ENCODE measurements at places on chromosomes 7 and 10.

DNA sequence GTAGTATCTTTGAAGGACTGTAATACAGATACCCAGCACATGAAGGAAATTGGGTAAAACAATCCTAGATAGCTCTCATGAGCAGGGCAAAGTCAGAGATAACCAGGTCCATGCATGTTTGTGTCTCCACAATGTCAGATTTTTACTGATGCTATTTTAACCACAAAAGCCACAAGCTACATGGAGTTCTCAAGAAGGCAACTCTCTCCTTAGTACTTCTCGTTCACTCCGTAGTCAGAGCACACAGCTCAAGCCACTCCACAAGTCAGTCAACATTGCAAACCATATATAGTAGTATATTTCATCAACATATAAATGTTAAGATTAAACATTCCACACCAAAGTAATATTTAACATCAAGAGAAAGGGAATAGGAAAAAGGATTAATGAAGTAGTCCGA lies 98.0 kb upstream of the PIK3CG start:
- DNase-seq, result no peak

GRCh38 chr7:3246127-3246526 lies 54.9 kb upstream of the SDK1 start:
- DNase-seq, result no peak

DNA sequence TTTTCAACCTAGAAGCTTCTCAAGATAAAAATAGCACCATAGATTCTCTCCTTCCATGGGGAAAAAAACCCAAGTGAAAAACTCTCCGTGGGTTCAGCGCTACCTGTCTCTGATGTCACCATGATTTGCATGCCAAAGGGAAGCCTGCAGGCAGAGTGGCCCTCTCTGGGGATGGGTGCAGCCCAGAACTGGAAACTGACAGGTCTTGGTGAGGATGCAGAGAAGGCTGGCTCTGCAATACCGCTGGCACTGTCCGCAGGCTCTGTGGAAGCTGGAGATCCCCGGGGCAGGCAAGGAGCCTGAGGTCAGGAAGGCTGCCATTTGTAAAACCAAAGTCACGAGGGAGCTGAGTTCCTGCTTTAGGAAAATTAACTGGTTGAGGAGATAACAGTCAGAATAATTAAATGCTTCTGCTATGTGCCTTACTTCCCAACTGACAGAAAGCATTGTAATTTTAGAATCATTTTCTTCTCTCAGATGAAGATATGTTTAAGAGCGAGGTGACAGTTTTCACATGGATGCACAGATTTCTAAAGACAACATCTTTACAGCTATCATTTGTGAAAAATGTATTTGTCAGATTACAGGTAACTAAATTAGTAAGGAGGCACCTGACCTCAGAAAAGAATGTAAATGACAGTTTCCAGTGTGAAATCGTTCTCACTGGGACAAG lies 731.5 kb upstream of the FZD8 start:
- DNase-seq, result no peak

DNA sequence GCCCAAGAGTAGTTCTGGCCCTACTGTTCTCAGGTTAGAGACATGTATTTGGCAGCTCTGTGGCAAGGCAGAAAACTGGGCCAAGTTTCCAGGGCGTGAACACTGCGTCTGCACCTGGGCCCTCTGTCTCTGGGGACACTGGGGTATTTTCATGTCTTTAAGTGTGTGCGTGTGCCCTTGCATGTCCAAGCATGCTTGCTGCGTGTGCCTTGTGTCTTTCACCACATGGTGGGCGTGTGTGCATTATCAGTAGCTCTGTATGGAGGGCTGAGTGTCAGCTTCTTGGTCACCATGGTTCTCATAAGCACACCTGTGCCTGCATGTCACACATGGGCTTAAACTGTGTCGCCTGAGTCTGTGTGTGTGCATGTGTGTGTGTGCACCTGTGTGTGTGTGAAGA lies 69.3 kb downstream of the HIPK2 start:
- DNase-seq, result no peak

GRCh38 chr7:123864966-123865365 lies 20.0 kb downstream of the HYAL4 start:
- DNase-seq, result no peak

GRCh38 chr10:123109466-123109865 lies 26.3 kb upstream of the HMX3 start:
- no peak for DNase-seq

DNA sequence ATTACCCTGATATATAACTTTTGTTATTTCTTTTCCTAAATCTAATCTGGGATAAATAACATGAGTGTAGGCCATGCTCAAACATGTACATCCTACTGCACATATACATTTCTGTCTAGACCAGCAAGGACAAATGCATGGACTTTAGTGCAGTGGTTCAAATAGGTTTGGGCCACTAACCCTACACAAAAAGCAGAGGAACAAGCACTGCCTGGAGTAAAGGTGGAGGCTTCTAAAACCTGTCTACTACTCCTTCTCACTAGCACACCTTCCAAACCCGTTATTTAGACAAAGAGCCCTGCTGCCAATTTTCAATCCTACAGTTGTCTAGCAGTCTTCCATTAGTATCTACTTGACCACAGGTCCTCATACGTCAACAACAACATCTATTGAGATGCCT lies 34.8 kb downstream of the SGCE start:
- DNase-seq, result no peak

GRCh38 chr7:36037121-36037662 lies 115.9 kb upstream of the EEPD1 start:
- no peak for DNase-seq

DNA sequence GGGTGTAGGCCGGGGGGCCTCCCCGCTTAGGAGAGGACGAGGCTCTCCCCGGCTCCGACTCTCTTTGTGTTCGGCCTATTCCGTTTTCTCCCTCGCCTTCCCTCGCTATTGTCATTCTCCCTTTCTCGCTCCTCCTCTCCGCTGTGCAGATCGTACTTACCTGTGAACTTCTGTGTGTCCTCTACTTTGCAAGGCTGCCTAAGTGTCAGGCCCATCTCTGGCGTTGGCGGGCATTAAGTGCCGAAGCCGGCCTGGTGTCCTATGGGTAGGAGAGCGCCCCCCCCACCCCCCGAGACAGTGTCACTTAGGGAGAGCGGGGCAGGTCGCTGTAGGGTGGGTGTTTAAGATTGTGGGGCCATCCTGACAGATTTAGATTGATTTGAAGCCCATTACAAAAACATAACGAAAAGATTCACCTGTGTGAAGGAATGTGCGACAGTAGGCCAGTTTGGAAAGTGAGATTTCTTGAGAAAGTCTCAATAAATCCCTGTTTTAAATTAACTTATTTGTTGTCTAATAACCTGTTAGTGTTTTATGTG lies 579 bp downstream of the RBM33 start:
- DNase-seq, result peak; percentile 25

GRCh38 chr10:93851169-93851568 lies 42.6 kb upstream of the SLC35G1 start:
- no peak for DNase-seq

DNA sequence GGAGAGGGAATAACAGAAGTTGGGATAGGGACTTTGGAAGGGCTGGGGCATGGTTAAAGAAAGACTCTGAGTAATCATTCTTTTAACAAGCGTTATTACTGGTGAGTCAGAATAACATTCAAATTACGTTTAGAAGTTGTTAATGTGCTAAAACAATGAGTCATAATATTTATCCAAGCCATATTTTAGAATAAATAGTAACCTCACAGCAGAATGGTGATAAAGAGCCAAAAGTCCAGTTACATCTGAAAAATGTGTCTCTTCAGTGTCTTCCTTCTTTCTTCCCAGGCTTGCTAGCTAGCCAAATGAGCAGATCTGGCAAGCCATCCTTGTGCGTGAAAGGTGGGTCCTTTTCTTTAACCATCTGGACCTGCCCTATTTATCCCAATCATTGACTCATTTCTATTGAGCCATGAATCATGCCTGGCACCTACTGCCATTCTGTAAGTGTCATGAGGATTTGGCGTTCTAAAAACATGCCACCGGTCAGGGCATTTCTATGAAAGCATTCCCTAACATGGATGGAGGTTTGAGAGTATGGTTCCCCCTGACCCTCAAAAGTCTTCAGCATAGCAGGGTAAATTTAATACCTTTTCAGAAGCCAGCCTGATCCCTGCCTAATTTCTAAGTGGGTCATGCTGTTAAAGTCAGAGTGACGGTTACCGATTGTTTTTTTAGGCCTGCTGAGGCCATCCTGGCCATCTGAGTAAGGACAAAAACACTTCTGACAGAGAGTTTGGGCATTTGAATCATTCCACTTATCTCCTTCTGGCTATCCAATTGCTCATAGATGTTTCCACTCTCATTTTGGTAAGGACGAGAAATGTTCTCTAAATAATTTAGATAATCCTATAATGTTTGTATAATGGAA lies 26.9 kb downstream of the MYPN start:
- DNase-seq, result no peak

- DNase-seq, result no peak
These were observed 758.6 kb upstream of the KCND2 start for GRCh38 chr7:119514326-119514725.

GRCh38 chr7:50226669-50227068 lies 77.8 kb upstream of the IKZF1 start:
- DNase-seq, result no peak

- no peak for DNase-seq
These were observed 83.9 kb downstream of the FGFR2 start for GRCh38 chr10:121514141-121514865.

DNA sequence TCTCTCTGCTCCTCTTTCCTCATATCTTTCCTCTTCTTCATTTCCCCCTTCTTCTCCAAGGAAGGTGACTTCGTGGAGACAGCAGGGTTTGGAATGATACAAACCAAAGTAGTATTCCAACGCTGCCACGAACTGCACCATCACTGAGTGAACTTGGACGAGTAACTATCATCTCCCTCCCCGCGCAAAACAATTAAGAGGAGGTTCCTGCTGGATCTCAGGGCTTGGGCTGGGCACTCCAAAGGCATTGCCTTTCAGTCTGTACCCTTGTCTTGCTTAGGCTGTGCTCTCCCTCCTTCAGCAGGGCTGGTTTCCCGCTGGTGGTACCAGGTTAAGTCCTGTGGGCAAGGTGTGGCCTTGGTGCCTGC lies 790 bp upstream of the PITX3 start:
- no peak for DNase-seq

GRCh38 chr10:80598084-80598798 lies 60.5 kb downstream of the SH2D4B start:
- no peak for DNase-seq

- no peak for DNase-seq
These were observed 28.8 kb upstream of the ZNF488 start for GRCh38 chr10:47412869-47413268.

GRCh38 chr10:110163192-110163773 lies 44.1 kb upstream of the MXI1 start:
- DNase-seq, result no peak

DNA sequence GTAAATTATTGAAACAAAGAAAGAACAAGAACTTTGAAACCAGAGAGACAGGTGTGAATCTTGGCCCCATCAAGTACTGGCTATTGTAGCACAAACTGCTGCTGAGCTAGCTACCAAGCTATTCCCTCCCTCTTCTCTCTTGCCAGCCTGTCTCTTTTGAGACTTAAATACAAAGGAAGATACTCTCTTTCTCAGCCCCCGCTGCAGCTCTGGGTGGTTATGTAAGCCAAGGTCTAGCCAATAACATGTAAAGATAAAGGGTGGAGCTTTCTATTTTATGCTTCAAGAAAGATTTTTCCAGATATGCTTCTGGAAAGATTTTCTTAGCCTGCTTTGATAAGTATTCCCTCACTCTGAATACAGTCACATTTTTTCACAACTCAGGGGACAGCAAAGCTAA lies 17.2 kb downstream of the BAZ1B start:
- no peak for DNase-seq

DNA sequence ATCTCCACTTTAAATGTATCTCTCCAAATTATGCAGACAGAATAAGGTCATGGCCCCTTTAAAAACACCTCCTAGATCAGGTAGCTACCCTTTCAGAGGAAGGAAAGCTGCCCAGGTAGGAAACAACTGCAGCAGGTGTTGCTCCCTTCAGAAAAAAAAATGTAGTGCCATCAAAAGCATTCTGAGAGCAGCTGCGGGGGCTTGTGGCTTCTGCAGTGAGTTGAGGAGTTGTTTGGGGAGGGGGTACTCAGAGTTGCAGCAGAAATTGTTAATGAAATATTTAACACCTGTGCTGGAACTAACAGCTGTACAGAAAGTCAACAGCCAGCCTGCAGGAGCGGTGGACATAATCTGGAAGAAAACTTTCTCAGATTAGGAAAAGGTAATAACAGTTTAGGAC lies 24.0 kb downstream of the CDHR3 start:
- no peak for DNase-seq

Data from stimulated activated CD4-positive, alpha-beta T cell treated with anti-CD3 and anti-CD28 coated beads, Interleukin-2, amount 100 ng/mL, for 48 hours (primary cell).